ENCODE measurements at places on chromosomes 1 and 21.

DNA sequence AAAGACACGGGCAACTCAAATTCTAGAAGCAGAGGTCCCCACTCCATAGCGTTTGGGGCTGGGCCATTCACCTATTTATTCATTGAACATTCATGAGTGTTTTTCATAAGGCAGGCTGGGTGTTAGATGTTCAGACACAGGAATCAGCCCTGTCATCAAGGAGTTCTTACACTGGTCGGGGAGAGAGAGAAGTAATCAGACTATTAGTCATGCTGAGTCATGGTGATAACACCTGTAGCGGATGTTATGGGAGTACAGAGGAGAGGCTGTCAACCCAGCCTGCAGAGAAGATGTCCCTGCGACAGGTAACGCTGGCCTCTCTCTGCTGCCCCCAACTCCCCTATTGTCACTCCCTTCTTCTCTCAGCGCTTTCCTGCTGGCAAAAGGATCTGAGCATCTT lies 17.2 kb downstream of the LY9 start:
- no peak for DNase-seq

DNA sequence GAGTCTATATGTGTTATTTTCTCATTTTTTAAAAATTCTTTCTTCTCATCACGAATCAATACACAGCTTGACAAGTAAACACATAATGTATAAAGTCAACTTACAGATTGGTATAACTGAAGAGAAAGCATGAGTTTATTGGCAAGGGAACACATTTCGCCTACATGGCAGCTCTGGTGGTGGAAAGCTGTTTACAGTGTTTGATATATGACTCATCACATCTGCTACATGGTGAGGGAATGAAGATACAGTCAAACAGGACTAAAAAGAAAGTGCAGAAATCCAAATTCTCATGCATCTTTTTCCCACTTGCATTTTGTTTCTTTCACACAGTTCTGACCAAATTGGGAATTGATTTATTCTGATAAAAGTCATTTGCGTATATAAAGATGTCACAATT lies 122.2 kb upstream of the ADGRL4 start:
- peak; percentile 68 for DNase-seq

DNA sequence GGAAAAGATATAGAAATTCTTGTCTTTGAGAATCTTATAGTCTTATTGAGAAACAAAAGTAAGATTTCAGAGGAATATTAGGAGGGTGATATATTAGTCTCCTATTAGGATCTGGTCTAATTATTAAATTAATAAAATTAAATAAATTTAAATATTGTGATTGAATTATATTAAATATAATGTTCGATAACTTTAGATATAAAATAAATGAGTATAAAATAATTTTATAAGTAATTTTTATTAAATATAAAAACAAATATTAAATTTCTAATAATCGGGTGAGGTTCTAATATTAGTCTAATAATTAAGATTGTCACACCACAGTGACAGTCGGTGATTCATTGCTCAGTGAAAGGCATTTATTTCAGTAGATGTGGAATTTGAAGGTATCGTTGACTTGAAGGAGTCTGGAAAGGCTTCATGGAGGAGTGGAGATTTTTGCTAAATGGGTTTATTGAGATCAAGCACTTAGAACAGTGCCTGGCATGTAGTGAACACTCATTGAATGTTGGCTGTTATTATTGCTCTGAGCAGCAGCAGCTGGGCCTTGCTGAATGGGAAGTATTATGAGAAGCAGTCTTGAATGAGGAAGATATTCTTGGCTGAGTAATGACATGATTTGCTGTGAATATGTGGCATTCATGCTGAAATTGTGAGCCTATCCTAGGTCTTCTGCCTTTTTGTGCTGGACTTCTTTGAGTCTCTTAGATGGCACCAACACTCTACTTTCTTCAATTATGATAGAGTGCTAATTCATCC lies 74.6 kb downstream of the USP25 start:
- DNase-seq = no peak

DNA sequence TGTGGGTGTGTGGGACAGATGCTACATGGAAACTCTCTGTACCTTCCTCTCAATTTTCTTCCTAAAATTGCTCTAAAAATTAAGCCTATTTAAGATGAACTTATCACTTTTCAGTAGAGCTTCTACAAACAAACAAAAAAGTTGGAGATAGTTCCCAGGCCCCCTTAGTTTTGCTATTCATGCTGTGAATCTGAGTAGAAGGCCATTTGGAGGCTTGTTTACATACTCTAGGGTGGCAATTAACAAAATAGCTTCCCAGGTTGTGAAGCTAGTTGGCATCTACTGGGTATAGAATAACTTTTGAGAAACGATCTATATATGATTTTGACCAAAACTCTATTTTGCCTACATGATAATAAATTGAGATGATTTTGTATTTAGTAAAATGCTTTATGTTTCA lies 541.4 kb upstream of the B3GALT2 start:
- DNase-seq = no peak

DNA sequence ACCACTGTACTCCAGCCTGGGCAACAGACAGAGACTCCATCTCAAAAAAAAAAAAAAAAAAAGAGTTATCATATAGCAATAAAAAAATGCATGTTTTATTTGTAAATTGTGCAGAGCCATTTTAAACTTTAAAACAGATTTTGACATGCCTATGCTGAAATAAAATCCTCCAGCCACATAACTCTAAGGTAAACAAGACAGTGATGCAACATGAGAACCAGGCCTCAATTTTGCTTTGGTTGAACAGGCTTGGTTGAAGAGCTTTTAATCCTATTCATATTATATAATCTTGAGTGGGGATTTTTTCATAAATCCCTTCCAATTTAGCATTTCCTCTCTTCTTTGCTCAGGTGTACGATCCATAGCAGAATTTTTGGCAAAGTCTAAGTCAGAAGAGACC lies 26.1 kb downstream of the ARMH1 start:
- no peak for DNase-seq

All from fibroblast of skin of left quadriceps (primary cell).